ENCODE measurements at places on chromosomes 13 and 19.

DNA sequence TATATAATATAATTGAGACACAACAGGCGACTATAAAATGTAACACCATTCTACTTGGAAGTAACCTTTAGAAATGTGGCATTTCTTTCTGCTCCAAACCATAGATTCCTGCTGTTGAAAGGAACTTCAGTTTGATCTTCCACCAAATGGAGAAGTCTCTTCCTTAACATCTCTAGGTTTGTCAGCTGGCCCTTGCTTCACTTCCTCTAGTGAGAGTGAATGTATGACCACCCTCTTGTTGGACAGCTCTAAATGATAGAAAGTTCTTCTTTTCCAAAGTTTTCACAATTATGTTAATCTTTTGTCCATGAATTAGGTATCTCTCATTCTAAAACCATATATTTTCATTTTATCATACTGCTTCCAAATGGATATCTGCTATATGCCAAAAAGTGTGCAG is 13.8 kb upstream of the COG6 start:
- no peak for DNase-seq

GRCh38 chr19:3521104-3521445 is 15.0 kb downstream of the FZR1 start:
- DNase-seq = no peak

DNA sequence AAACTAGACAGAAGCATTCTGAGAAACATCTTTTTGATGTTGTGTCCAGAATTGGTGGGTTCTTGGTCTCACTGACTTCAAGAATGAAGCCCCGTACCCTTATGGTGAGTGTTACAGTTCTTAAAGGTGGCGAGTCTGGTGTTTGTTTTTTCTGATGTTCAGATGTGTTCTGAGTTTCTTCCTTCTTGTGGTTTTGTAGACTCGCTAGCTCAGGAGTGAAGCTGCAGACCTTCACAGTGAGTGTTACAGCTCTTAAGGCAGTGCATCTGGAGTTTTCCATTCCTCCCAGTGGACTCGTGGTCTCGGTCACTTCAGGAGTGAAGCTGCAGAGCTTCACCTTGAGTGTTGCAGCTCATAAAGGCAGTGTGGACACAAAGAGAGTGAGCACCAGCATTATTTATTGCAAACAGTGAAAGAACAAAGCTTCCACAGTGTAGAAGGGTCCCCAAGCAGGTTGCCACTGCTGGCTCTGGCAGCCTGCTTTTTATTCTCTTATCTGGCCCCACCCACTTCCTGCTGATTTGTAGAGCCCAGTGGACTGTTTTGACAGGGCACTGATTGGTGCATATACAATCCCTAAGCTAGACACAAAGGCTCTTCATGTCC is 1820.8 kb downstream of the UQCRFS1 start:
- DNase-seq = no peak

GRCh38 chr13:46961719-46962118 is 64.9 kb upstream of the HTR2A start:
- peak; percentile 59 for DNase-seq

GRCh38 chr13:97946951-97947588 is 6.4 kb upstream of the IPO5 start:
- DNase-seq = peak; percentile 91

DNA sequence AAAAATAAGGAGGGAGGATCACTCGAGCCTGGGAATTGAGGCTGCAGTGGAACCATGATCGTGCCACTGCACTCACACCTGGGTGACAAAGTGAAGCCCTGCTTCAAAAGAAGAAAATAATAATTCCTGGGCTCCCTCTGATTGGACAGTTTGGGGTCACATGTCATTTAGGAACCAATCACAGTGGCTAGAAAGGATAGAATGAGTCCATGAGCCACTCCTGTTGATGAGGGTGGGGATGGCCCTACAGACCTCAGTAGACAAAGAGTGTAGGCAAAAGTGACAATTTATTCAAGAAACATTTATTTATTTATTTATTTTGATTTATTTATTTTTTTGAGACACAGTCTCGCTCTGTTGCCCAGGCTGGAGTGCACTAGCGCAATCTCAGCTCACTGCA is 26.8 kb upstream of the ADGRE5 start:
- DNase-seq = no peak

GRCh38 chr13:109196948-109197347 is 567.5 kb downstream of the MYO16 start:
- no peak for DNase-seq

DNA sequence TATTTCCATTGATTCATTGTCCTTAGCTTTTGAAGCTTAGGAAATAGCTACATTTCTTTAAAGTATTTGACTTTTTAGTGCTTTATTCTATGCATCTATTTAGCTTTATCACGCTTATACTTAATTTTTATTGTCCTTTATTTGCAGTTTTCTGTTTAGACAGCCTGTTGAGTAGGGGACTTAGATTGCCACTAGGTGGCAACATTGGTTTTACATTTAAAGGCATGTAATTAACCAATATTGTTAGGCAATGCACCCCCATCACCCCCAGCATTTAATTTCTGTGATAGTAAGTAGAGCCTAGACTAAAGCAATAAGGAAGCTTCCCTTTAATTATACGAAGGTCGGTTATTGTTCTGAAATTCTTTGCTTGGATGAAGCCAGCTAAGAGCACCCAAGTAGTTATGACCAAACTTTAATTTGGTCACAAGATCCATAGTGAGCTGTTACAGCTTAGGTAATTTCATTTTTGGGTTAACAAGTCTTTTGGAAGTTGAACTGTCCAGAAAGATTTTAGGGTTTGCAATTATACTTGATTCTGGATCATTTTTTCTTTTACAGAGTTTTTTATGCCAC is 36.5 kb downstream of the B3GLCT start:
- DNase-seq = peak; percentile 88

DNA sequence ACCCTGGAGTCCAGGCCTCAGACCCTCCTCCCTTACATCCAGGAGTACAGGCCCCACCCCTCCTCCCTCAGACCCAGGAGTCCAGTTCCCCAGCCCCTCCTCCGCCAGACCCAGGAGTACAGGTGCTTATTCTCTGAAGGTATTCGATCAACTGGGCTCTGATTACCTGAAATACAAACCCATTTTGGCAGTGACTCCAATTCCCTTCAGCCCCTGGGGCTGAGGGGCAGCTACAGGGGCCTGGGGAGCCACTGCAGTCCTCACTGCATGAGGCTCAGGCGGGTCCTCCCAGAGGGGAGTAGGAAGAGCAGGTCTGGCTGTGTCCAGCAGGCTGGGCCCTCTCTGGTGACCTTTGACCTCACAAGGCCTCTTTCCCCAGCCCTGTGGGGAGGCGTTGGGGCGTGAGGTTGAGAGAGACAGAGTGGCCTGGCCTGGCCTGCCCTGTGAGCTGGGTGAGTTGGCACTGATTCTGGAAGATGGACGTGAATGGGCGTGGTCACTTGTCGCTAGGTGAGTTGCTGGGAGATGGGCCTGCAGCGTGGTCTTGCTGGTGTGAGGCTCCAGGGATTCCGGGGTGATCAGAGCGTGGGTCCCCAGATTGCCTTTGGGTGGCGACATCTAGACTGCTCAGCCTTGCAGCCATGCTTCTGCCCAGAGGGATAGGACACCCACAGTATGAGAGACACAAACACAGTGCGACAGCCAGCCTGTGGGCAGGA is 3.1 kb downstream of the BCAT2 start:
- no peak for DNase-seq

DNA sequence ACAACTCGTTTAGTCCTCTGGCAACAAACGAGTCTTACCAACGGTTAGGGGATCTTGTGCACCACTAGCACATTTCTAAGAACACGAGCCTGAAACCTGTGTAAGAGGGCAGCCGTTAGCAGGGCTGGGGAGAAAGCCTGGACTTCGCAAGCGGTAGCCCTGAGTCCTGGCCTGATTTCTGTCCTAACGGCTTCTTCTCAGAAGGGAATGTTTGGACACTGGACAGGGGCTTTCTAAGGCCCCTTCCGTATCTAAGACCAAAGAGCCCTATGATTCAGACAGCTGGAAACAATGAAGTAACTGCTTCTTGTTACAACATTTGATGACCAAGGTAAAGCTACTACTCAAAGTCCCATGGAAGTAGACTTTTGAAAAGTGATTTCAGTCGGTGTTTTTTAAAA is 2.2 kb downstream of the ANKRD10 start:
- DNase-seq = peak; percentile 80

DNA sequence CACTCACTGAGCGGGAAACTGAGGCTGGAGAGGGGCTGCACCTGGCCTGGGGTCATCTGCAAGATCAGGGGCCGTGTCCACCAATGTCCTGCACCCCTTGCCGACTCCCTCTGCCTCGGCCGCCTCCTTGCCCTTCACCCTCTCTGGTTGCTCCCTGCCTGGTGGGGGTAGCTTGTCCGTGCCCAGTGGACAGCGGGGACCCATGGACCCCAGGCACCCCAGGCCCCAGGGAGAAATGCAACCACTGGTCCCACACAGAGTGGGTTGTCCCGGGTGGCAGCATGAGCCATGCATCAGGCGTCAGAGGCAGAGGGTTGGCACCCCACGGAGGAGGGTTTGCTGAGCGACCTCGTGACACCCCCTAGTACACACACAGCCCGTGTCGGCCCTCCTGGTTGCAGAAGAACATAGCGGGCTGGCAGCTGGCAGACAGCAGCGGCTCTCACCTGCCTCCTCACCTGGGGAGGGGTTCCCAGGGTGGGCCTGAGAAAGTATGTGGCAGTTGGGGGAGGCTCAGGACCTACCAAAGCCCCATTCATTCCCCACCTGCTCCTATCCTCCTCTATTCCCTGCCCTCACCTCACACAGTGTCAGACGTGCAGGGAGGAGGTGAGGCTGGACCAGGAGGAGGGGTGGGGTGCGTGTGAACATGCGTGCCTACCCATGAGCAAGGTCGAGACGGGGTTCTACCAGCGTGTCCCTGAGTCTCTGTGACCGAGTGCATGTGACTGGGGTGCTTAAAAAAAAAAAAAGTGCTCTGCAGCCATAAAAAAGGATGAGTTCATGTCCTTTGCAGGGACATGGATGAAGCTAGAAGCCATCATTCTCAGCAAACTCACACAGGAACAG is 8.7 kb downstream of the ADAMTSL5 start:
- DNase-seq = no peak

- peak; percentile 44 for DNase-seq
Measured at GRCh38 chr19:8366961-8367326, 3.0 kb downstream of the ANGPTL4 start.

DNA sequence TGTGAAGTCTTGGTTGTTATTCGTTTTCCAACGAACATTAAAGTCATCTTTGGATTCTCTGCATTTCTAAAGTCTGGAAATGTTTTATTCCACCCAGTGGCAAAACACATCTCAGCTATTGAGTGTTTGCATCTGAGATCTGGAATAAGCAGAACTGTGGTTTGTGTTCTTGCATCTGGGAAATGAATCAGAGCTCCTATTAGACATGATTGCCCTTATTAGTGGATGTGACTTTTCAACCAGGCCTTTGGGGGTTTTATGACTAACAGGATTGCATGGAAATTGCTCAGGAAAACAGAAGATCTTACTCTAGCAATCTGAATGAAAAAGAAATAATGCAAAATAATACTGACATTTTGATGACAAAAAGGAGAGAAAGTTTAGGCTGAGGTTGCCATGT is 488.8 kb downstream of the IRS2 start:
- DNase-seq = peak; percentile 45

DNA sequence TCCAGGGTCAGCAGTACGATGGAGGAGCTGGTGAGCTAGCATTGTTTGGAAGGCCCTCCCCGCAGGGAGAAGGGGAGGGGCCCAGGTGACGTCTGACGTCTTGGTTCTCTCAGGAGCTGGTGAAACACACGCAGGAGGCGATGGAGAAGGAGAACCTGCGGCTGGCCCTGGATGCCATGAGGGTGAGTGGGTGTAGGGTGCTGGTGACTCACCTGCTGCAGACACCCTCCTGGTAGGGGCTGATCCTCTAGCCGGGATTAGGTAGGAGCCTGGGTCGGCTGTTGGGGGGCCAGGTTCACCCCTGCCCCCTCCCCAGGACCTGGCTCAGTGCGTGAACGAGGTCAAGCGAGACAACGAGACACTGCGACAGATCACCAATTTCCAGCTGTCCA is 55.8 kb downstream of the VAV1 start:
- DNase-seq = no peak

DNA sequence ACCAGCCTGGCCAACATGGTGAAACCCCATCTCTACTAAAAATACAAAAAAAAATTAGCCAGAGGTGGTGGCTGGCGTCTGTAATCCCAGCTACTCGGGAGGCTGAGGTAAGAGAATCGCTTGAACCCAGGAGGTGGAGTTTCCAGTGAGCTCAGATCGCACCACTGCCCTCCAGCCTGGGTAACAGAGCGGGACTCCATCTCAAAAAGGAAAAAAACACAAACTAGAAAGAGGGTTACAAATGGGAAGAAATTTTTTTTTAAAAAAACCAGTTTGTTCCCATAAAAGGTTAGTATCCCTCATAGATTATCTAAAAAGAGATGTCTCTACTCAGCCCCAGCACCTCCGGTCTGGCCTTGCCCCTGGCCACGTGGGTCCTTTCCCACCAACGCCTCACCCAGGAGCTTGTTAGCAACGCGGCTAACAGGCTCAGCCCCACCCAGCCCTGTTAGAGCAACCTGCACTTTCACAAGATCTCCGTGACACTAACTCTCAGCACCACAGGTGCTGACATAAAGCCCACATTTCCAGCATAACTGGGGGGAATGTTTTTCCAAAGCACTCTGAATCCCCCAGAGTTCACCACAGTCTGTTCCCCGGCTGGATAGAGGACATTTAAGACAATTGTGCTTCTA is 4.3 kb downstream of the DMKN start:
- DNase-seq = no peak

GRCh38 chr19:2048959-2049740 is 1.9 kb downstream of the MKNK2 start:
- DNase-seq = no peak

- DNase-seq = peak; percentile 94
Measured at GRCh38 chr13:80083853-80084676, 256.9 kb downstream of the SPRY2 start.

DNA sequence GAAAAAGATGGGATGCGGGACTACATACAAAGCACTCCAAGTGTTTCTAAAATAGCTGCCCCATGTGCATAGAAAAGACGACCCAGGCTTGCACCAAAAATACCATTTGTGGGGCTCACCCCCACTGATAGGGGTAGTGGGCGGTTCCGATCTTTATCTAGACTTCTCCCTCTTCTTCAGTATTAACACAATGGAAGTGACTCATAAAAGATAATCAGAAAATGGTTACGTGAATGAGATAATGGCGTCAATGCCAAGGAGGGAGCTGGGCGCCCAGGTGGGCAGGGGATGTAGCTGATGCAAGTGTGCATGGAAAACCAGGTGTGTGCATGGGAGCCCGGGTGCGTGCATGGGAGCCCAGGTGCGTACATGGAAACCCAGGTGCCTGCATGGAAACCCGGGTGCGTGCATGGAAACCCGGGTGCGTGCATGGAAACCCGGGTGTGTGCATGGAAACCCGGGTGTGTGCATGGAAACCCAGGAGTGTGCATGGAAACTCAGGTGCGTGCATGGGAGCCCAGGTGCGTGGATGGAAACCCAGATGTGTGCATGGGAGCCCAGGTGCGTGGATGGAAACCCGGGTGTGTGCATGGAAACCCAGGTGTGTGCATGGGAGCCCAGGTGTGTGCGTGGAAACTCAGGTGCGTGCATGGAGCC is 32.7 kb downstream of the LAMP1 start:
- no peak for DNase-seq

- no peak for DNase-seq
Measured at GRCh38 chr13:72889495-72889894, 107.6 kb downstream of the PIBF1 start.

Measured in adipocyte (in vitro differentiated cells).